ENCODE measurements at places on chromosomes 1 and 21. TPM values are rescaled to one million over a fixed set of nuclear protein-coding genes. Genes with fewer than 3 reads are reported as not detected.
A peak's percentile ranks its signal among the peaks of the same experiment; 100 is the strongest.

- peak; percentile 59 for DNase-seq
- H3K27me3 ChIP-seq: no peaks in the 10 kb centered on the region
- peaks cover 17% of the 10 kb centered on the region for H3K4me1 ChIP-seq
Measured at GRCh38 chr1:15352128-15352957, 57.3 kb upstream of the EFHD2 start.

DNA sequence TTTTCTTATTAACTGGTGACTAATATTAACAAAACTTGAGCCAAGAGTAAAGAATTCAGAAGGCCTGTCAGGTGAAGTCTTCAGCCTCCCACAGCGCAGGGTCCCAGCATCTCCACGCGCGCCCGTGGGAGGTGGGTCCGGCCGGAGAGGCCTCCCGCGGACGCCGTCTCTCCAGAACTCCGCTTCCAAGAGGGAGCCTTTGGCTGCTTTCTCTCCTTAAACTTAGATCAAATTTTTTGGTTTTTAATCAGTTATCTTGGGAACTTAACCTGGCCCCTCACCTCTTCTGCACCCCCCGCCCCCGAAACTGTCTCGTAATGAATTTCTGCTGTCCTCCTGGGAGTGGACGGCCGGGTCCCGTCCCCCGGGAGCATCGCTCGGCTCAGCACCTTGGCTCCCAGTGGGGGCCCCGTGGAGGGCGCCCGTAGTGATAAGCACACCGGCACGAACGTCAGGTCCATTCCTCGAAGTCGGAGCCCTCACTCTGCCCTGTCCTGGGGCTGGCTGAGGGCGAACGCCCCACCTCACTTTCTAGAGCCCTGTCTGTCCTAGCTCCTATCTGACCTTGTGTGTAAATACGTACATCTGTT lies 29.5 kb upstream of the TRAPPC10 start:
- H3K36me3 ChIP-seq: no peaks in the 10 kb centered on the region
- DNase-seq: no peak
- no peaks in the 10 kb centered on the region for H3K4me1 ChIP-seq
- H3K4me3 ChIP-seq: no peak overlapping the region
- H3K27me3 ChIP-seq: no peaks in the 10 kb centered on the region
- no peak overlapping the region for H3K27ac ChIP-seq

DNA sequence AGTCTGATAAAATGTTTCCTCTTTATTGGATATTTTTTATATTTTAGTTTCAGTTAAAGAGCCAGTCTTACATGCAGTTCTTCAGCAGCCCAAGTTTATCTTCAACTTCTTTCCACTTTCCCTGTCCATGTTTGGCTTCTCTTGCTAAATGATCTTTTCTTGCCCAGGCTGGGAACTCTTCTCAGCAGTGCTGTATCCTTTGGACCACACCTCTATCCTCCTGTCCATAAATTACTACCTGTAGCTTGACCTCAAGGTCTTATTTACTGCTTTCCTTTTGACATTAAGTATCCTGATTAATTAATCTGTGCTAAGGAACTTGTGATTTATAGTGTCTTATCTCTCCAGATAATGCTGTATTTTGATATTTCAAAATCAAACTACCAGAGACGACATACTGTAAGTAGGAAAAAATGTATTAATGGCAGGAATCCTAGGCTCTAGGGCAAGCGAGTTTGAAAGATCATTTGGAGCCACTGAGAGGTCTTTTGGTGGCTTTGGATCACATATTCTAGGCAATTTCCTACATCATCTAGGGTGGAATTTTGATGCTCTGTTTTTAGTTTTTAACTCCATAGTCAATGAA lies 20.5 kb upstream of the PDC start:
- no peaks in the 10 kb centered on the region for H3K36me3 ChIP-seq
- no peaks in the 10 kb centered on the region for H3K27me3 ChIP-seq
- H3K4me1 ChIP-seq: no peaks in the 10 kb centered on the region
- no peak overlapping the region for H3K4me3 ChIP-seq
- no peak overlapping the region for H3K27ac ChIP-seq

The NPHS2 gene
- polyA plus RNA-seq: not detected

DNA sequence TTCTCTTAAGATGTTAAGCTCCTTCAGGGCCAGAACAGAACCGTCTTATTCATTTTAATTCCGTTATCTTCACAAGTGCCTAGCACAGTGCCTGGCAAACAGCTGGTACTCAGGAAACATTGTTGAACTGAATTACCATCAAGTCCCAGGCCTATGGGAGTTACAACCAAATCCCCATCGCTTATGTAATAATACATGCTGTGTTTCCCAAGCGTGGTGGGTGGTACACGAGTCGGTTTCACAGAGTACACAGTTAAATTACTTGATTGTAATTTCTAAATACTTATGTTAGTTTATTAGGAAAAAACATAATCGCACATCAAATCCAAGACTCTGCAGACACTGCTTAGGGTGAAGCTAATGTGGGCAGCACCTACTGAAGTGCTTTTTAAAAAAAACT lies 1.0 kb downstream of the ANGEL2 start:
- no peaks in the 10 kb centered on the region for H3K27me3 ChIP-seq
- H3K36me3 ChIP-seq: no peaks in the 10 kb centered on the region
- DNase-seq: no peak
- peak overlapping the region; percentile 78 for H3K27ac ChIP-seq
- H3K4me1 ChIP-seq: peaks cover 13% of the 10 kb centered on the region

GRCh38 chr1:84365225-84366221 lies 32.8 kb upstream of the DNASE2B start:
- H3K36me3 ChIP-seq: no peaks in the 10 kb centered on the region
- no peak overlapping the region for H3K27ac ChIP-seq
- H3K4me3 ChIP-seq: no peak overlapping the region
- DNase-seq: no peak
- H3K4me1 ChIP-seq: no peaks in the 10 kb centered on the region

GRCh38 chr1:223695941-223696340 lies 16.4 kb upstream of the CAPN2 start:
- no peaks in the 10 kb centered on the region for H3K36me3 ChIP-seq
- H3K27ac ChIP-seq: no peak overlapping the region
- peaks cover 7% of the 10 kb centered on the region for H3K4me1 ChIP-seq
- no peaks in the 10 kb centered on the region for H3K27me3 ChIP-seq

DNA sequence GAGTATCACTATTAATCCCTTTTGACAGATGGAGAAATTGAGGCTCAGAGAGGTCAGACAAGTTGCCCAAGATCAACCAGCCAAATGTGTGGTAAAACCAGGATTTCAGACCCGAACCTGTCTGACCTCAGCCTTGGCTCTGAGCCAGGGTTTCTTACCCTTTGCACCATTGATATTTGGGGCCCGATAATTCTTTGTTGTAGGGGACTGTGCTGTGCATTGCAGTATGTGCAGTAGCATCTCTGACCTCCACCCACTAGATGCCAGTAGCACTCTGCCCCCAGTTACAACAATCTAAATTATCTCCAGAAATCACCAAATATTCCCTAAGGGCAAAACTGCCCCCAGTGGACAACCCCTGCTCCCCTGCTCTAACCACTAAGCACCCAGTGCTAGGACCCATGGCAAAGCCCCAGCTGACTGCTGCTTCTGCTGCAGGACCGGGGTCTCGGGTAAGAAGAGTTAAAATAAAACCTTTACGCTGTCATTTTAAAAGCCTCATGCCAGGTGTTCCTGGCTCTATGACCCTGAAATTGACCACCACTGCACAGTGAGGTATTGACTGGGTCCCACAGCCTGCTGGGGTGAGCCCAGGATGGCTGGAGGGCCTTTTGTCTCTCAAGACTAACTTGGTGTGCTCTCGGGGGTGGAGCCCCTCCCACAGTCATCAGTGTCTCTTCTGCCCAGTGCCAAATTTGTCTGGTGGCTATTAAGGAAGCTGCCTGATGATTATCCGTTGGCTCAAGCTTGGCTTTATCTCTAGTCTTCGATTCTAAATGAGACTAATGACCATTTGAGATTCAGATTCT lies 5.6 kb upstream of the MAN1C1 start:
- H3K4me1 ChIP-seq: peaks cover 19% of the 10 kb centered on the region
- H3K27me3 ChIP-seq: no peaks in the 10 kb centered on the region
- H3K27ac ChIP-seq: no peak overlapping the region
- no peak for DNase-seq

The SV2A gene
- polyA plus RNA-seq: 2.9 TPM

The NOS1AP gene
- not detected for polyA plus RNA-seq

DNA sequence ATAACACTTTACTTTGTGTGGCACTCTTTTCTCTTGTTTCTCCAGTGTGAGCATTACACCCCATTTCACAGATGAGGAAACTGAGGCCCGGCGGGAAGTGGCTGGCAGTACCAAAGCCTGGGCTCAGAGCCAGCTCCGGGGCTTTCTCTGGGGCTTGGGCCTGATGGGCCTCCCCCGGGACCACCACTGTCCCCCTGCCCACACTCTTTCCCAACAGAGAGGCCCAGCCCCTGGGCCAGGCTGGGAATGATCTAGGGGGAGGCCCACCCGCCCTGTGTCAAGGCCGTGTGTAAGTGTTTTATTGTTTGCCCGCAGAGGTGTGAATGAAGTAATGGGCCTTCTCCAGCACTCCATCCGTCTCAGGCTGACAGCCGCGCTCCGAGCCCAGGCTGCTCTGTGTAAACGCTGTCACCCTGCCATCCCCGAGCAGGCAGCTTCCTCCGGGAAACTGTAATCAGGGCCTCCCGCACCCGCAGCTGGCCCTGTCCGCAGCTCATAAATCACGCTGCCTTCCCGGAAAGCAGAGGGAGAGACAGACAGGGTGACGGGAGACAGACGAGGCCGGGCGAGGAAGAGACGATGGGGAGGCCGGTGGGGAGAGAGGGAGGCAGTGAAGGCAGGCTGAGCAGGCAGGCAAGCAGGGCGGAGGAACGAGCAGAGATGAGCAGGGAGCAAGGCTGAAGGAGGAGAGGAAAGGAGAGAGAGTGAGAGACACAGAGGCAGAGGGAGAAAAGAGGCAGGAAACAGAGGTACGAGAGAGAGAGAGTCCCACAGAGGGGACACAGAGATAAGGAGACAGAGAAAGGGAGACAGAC lies 109.7 kb upstream of the ZBTB40 start:
- DNase-seq: no peak
- no peaks in the 10 kb centered on the region for H3K4me1 ChIP-seq
- H3K36me3 ChIP-seq: no peaks in the 10 kb centered on the region
- H3K27ac ChIP-seq: no peak overlapping the region
- H3K4me3 ChIP-seq: no peak overlapping the region

GRCh38 chr1:7136166-7136953 lies 351.1 kb downstream of the CAMTA1 start:
- H3K27ac ChIP-seq: no peak overlapping the region
- no peaks in the 10 kb centered on the region for H3K4me1 ChIP-seq
- H3K27me3 ChIP-seq: no peaks in the 10 kb centered on the region
- H3K36me3 ChIP-seq: no peaks in the 10 kb centered on the region
- no peak overlapping the region for H3K4me3 ChIP-seq
- no peak for DNase-seq

GRCh38 chr21:21018821-21019220 lies 20.6 kb downstream of the NCAM2 start:
- DNase-seq: no peak
- H3K27ac ChIP-seq: no peak overlapping the region
- no peak overlapping the region for H3K4me3 ChIP-seq
- H3K27me3 ChIP-seq: no peaks in the 10 kb centered on the region

The AMY1B gene
- polyA plus RNA-seq: not detected

GRCh38 chr1:165254896-165255625 lies 101.5 kb downstream of the LMX1A start:
- no peak for DNase-seq
- H3K27me3 ChIP-seq: peaks cover 4% of the 10 kb centered on the region

The NECTIN4 gene
- not detected for polyA plus RNA-seq

DNA sequence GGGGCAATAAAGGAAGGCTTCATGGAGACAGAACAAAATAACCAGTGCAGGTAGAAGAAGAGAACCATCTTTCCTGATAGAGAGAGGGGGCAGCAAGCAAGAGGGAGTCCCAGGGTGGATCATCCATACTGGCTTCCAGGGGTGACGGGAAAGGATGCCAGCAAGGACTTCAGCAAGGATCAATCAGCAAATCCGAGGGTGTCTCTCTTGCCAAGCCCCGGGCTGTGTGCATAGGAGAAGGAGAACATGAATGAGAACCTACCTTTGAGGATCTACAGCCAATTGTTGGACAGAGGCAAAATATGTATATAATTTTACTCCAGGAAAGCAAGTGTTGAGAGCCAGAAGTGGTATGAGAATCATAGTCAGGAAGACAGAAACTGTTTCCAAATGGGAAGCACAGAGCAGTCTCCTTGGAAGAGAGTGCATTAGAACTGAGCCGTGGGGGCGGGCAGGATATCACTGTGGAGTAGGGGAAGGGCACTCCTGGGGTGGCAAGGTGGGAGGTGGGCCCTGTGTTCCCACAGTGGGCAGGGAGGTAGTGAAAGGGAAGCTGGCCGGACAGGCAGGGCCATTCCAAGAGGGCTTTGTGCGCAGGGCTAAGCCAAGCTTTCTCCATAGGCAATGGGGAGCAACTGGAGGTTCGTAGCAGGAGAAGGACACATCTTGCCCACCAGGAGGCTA lies 1.1 kb upstream of the S100A9 start:
- no peaks in the 10 kb centered on the region for H3K36me3 ChIP-seq
- DNase-seq: no peak
- no peak overlapping the region for H3K27ac ChIP-seq
- H3K27me3 ChIP-seq: no peaks in the 10 kb centered on the region

The LMX1A gene
- polyA plus RNA-seq: not detected

DNA sequence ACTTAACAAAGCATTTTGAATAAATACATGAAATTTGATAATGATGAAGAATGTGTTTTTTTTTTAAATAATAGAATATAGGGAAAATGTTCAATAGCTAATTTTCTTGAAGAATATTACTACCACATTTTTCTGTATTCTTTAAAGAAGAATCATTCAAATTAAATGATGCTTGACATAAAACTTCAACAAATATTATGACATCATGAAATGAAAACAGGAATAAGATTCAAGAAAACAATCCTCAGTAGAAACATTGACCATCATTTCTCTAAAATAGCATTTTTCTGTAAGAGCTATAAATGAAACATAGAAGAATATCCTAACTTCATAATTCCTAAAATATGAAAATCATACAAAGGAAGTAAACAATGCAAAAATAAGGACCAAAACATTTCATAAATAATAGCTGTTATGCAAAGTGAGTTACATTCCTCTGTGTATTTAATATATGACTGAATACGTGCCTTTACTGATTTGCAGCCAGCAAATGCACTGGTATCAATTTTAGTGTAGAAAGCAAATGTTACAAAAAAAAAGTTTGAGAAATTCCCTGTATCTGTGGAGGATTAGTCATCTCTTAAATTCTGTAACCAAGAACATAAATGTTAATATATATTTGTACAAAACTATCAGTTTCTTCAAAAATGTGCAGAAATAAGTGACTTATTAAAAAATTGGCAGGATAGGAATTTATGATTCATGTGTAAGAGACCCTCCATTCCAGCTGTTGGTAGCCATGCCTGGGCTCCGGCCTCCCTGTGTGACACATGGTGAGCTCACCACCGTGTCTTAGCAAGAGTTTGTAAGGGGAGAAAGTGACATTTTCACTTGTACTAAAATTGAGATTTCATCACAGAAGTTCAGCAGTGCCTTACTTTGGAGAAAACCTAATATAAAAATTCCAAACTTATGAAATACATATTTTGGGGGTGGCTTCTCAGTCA lies 15.0 kb upstream of the PTPN14 start:
- H3K27ac ChIP-seq: no peak overlapping the region
- H3K27me3 ChIP-seq: no peaks in the 10 kb centered on the region
- no peak overlapping the region for H3K4me3 ChIP-seq
- no peaks in the 10 kb centered on the region for H3K36me3 ChIP-seq
- no peaks in the 10 kb centered on the region for H3K4me1 ChIP-seq
- DNase-seq: no peak
